ENCODE measurements at places on chromosomes 16 and 17.

GRCh38 chr17:56897646-56898424 is 16.0 kb downstream of the TRIM25 start:
- no peak for DNase-seq

GRCh38 chr17:63246344-63246743 is 199.8 kb downstream of the CYB561 start:
- DNase-seq, result peak; percentile 75

DNA sequence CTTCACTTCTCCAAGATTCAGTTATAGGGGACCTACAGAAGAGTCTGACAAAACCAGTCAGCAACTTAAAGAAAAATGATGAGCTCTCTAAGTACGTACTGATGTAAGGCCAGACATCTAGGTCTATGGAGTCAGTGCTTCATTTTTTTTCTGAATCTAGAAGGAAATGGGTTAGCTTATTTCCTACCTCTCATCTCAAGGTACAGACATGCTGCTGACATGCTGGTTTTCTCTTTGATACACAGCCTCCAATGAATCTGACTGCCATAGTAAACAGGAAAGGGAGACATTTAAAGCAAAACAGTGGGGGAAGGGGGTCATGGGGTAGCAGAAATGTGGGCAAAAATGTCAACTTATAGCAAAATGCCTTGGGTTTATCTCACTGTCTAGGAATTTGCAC is 16.4 kb downstream of the CDR2 start:
- DNase-seq, result peak; percentile 29

GRCh38 chr16:58197314-58198012 is 443 bp downstream of the CSNK2A2 start:
- DNase-seq, result no peak

DNA sequence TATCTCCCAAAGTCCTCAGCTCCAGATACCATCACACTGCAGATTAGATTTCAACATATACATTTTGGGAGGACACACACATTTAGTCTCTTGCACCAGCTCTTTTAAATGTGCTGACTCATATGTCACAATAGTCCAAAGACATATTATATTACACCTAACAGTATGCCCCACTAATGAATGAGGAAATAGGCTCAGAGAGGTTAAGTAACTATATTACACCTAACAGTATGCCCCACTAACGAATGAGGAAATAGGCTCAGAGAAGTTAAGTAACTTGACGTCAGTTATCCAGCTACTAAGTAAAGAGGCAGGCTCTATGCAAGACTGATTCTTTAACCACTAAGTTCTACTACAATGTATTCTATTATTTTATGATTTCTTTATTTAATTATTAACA is 9.7 kb downstream of the IRX6 start:
- DNase-seq, result no peak

- DNase-seq, result peak; percentile 76
Observed at GRCh38 chr17:32586666-32587065, 99.9 kb downstream of the CDK5R1 start.

DNA sequence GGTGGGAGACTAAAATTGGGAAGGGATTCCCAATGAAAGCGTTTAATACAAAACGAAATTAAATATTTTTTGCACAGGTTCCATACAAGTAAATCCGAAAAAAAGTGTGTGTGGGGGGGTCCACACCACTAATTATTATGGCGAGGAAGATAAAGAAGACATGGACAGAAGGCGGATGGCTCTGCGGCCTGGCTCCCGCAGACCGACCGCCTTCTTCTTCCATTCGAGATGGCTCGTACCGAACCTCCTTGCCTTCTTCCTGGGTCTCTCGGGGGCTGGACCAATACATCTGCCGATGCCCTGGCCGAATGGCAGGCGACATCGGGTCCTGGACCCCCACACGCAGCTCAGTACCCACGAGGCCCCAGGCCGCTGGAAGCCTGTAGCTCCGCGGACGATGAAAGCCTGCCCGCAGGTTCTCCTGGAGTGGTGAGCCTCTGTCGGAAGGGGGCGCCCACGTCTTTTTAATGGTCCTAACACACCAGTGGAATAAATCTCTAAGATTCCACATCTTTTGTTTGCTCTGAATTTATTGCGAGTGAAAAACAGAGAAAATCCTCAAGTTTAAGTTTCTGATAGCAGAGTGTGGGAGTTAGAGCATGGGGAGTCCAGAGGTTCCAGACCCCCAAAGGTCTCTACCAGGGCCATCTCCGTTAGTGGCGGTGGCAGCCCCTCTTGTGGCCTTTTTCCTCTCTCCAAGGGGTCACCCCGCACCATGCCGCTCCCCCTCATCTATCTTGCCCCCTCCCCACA is 1.4 kb downstream of the PRAC2 start:
- peak; percentile 77 for DNase-seq

DNA sequence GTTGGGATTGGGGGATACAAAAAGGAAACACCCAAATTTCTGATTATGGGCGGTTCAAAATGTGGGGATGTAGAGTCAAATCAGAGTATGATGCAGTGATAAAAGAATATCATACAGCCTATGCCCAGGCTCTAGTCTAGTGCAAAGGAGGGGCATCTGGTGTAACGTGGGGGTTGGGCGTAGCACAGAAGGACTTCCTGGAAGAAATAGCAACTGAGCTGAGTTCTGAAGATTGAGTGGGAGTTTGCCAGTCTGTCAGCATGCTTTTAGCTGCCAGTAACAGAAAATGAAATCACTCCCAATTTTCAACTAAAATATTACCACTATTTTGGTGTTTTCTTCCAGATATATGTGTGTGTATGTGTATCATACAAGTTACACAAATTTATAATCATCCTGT is 196.9 kb downstream of the SPECC1 start:
- DNase-seq, result no peak

DNA sequence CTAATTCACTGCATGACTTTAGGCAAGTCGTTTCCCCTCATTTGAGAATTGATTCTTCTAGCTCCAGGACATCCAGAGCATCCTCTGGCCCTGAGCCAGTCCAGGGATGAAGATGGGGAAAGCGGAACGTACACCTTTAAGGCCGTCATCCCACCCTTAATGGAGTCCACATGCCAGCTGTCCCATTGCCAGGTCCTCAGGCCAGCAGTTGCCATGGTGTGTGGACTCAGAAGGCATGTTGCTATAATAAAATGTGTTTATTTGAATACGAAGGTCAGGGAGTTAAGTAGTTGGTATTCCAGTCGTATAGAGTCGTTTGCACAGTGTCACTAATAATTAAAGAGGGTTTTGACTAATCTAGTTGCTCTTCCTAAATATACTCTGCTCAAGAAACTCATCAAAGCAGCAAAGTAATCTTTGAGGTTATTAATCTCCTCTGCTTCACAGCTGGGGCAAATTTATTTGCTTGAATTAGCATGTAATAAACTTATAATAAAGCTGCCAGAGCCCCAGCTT is 30.4 kb downstream of the CCDC182 start:
- no peak for DNase-seq

- no peak for DNase-seq
Observed at GRCh38 chr17:50923611-50924010, 57.5 kb upstream of the TOB1 start.

- DNase-seq, result no peak
Observed at GRCh38 chr17:15180121-15180561, 85.0 kb downstream of the PMP22 start.

- no peak for DNase-seq
Observed at GRCh38 chr16:22743401-22743800, 70.6 kb upstream of the HS3ST2 start.

GRCh38 chr17:21089145-21089544 is 37.6 kb upstream of the DHRS7B start:
- peak; percentile 14 for DNase-seq

- DNase-seq, result no peak
Observed at GRCh38 chr17:76248013-76248782, 7.9 kb upstream of the RNF157 start.

- DNase-seq, result no peak
Observed at GRCh38 chr17:4946312-4946976, 1.9 kb downstream of the PFN1 start.

- peak; percentile 31 for DNase-seq
Observed at GRCh38 chr17:27241346-27241946, 52.5 kb upstream of the WSB1 start.

GRCh38 chr17:8753976-8754440 is 4.3 kb downstream of the SPDYE4 start:
- DNase-seq, result peak; percentile 21

DNA sequence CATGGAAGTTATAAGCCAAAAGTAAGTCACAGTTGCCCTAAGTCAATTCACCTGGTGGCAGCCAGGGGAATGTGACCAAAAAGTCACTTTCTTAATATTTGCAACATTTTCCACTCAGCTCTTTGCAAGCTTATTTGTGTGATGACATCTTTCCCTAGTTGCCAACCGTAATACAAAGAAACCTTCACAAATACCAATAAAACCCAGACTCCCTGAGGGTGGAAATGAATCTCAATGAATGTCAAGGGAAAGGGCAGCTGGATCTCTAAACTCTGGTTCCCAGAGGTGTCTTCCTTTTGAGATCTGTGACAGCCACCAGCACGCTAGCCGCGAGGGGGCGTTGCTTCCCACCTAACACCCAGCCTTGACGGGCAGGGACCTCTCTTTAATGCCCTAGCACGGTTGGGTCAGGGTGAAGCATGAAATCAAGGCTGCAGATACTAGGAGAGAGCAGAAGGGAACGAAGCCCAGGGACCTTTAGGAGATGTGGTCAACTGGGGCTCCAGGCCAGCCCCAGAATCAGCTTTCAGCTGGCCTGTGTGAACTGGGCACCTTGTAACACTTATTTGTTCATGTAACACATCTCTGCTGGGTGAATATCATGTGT is 82.2 kb downstream of the CMC2 start:
- DNase-seq, result peak; percentile 64

DNA sequence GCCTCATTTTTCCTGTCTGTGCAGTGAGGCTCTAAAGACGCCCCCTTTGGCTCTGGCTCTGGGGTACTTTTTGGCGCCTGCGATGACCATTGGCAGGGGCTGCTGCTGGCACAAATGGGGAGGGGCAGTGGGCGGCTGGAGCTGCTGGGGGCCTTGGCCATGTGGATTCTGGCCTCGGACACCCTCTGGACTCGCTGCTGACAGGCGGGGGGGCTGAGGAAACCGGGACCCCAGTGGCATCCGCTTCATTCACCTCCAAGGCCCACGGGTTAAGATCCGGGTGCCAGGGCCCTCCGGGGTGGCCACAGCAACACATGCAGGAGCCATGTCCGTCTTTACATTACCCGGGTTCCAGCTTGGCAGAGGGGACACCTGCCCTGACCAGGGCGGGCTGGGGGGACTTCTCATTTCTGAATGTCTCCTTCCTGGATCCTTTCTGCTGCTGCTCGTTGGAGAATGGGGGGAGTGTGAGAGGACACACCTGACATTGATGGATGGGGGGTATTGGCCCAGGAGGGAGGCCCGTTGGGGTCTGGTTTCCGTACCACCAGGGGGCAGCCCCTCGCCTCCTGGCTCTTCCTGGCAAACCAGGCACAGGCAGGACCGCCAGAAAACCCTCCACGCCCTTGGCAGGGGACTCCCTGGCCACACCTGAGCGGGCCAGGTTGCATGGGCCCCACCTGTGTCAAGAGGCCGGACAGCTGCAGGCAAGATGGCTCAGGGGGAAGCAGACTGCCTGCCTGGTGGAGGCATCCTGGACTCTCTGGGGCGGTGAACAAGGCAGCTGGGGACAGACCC is 21.8 kb downstream of the GSE1 start:
- no peak for DNase-seq

DNA sequence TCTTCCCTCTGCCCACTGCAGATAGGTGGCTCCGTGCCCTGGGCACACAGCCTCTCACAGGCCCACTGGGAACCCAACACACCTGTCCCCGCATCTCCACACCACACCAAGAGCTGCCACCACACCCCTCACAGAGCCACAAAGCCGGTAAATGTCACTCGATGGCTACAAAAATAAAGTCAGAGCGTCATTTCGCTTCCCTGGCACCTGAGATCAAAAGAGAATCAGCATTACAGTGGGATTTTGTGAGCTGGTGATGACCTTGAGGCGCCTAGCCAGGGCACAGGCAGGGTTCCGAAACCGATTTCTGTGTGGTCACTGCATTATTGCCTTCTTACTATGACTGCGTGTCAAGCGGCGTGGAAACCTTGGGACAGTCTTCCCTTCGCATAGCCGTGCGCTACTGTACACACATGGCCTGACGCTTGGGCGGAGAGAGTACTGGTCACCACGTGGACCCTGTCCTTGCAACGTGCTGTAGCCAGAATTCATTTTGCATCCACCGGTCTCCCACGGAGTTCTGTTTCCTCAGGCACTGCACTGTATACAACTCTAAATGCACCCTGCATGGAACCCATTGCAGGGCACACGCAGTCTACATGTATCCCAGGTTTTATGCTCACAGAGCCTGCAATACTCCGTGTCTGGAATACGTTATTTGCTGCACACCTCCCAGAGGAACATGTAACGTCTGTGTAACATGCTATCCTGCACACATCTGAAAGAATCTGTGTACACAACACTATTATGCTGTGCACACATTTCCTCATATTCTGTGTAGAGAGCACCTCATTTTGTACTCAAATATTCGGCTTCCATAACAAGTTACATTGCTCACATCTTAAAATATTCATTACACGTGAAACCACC is 5.8 kb upstream of the FOXF1 start:
- DNase-seq, result no peak

DNA sequence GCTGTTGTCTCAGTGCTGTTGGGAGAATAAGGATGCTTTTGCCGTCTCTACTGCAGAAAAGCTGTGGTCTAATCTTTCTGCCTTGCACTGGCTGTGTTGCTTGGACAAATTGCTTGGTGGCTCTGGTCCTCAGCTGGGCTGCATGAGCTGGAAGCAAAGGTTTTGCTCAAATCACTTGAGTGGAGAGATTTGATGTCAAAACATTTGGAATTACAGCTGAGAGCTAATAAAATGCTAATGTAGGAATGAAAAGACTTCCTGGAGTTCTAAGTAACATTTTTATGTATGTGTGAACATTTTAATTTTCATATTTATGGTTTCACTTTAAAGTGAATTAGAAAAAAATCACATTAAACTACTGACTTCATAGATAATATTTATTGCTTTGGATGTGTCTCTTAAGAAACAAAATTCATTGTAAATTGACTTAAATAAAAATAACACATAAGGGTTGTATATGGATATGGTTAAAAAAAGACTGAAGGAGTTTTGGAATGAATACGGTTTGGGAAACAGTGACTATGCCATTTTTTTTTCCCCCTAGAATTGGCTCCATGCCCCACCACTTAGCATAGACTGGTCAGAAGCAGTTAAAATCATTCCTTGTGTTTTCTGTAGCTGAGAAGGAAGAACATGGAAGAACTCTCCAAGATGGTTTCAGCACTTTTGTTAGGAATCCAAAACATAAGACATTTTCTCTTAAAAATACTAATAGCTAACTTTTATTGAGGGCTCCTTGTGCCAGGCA is 39.2 kb upstream of the FAM20A start:
- peak; percentile 8 for DNase-seq

- peak; percentile 64 for DNase-seq
Observed at GRCh38 chr17:49434821-49435670, 20.4 kb upstream of the PHB1 start.

- DNase-seq, result peak; percentile 91
Observed at GRCh38 chr16:648781-649589, at the start of gene WDR90. Gene WDR90, plus strand, starts transcription at chr16:649365. Its CDS starts 52 bp downstream, at chr16:649417.
